ENCODE measurements at places on chromosomes 1 and 21.

DNA sequence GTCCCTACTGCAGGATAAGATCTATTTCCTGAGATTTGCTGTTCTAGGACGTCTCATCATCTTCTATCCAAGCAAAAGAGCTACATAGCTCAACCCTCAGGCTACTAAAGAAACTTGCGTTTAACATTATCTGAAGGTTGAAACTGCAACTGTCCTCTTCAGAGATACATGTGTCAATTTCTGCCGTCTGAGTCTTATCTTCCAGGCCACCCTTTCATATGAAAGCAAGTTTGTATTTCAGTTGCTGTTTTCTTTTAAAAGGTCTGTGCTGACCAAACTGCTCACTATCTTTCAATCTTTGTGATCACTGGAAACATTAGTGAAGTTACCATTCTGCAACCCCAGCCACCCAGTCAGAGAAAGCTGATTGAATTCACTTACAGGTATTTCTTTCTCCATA, 108.6 kb upstream of the RAB3GAP2 start:
- no peak for DNase-seq

GRCh38 chr1:117613249-117613968, 7.6 kb downstream of the TENT5C start:
- DNase-seq, result no peak

- no peak for DNase-seq
Observed at GRCh38 chr21:38714039-38714817, 91.5 kb upstream of the ETS2 start.

DNA sequence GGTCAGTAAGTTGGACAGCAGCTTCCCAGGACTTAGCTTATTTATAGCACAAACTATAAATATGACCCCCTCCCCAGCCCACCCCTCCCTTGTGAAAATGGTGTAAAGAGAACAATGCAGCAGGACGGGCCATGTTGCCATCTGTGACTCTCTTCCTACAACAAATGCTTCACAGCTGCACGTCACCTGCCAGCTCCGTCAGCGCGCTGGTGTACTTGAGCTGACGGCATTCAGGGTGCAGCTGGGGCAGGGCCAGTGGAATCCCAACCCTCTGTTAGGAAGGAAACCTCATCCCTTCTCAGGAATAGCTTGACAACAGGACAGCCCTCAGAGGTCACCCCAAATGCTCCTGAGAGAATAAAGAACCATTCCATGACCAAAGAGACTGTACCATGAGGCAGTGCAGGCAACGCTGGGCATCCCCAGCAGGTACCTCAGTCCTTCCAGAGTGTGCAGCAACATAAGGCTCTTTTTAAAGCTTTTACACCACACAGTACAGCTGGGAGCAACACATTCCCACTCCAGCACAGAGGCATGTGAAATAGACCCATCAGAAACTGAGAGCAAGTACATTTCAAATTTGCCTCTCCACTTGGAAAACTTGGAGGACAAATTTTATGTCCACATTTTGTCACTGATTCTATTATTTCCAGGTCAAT, 85.0 kb downstream of the ATP1A1 start:
- DNase-seq, result no peak

GRCh38 chr21:16037421-16037955, 307.7 kb downstream of the USP25 start:
- DNase-seq, result peak; percentile 29

DNA sequence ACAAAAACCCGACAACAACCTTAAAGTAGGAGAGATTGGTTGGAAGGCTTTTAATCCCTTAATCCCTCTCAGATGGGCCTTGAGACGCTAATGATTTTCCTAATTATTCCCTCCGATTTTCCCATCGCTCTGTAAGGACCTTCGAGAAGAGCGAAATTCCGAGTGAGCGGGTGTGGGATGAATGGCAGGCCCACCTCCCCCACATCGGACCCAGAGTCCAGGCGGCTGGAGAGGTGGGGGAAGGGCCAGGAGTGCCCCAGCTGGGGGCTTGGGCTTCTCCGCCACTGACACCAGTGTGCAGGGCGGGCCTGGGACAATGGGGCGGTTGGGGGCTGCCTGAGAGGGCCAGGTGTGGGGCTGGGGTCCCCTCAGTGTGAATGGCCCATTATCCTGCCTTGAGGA, 23.4 kb downstream of the RHBG start:
- no peak for DNase-seq

DNA sequence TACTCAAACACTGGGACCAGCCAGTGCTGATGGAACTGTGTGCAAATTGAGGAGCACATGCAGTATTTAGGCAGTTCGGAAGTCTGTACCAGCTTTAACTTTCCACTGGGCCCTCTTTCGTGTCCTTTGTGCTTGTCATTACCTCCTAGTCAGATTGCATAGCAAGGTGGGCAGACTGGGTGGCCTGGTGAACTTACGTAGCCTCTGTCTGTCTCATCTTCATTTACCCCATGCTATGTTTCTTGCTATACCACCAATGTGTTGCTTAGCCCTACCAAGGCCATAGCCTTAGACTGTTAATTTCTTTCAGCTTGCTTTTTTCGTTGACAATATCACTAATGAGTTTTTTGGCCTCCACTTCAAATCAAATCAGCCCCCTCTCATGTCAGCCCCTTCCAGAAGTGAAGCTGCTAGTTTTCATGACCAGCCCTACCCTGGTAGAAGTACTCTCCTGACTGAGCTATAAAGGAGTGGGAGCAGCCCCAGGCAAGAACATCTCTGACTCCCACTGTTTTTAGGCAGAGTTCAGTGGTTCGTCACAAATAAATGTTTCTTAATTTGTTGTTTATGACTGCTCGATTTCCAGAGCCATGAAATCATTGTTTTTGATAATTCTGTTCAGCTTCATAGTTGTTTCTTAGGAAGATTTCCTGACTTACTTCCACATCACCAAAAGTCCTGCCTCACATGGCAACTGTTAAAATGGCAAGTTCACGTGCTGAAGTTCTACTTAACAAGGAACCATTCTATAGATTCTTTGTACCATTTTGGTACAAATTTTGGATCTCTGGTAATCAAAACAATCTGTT, 19.3 kb downstream of the PRKACB start:
- DNase-seq, result no peak

DNA sequence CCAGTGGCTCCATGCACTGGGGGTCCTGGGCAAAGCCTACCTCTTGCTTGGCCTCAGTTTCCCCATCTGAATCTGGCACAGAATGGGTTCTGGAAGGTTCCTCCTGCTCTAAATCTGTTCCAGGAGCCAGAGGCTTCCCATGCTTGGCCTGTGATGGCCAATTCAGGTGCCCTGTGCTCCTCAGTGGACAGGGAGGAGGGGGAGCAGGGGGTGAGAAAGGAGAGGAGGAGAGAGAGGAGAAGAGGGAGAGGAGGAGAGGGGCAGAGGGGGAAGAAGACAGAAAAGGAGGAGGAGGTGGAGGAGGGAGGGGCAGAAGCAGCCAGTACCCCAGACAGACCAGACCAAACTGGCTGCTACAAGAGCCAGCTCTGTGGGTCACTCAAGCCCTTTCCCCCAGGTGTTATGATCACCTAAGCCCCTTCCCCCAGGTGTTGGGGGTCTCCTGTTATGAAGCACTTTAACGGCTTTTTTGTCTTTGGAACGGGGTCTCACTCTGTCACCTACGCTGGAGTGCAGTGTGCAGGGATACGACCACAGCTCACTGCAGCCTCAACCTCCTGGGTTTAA, 43.7 kb downstream of the TRIM11 start:
- no peak for DNase-seq

- no peak for DNase-seq
Observed at GRCh38 chr1:167465743-167466142, 52.6 kb downstream of the CD247 start.

- DNase-seq, result no peak
Observed at GRCh38 chr1:241637046-241637590, 3.1 kb downstream of the CHML start.

DNA sequence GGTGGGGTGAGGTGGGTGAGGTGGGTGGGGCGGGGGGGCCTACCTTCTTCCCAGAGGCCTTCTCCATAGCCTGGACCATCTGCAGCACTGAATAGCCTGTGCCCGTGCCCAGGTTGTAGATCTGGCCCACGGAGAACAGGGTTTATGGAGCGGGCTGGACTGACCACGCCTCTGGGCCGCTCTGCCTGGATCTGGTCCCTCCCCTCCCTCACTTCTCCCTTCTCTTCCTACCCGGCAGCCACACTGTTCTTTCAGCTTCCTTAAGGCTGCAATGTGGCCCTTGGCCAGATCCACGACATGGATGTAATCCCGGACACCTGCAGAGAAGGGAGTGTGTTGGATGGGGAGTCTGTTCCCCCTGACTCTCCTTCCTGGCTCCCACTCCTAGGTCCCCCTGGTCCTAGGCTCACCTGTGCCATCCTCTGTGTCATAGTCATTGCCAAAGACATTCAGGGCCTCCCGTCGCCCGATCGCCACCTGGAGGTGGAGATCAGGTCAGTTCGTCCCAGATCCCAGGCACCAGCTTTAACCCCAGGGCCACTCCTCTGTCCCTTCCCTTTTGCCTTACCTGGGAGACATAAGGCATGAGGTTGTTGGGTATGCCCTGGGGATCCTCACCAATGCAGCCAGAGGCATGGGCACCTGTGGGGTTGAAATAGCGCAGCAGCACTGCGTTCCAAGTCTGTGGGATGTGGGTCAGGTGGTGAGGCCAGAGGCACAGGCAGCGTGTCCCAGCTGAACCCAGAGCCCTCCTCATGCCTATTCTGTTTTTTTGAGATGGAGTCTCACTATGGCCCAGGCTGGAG, 3.9 kb downstream of the GALE start:
- no peak for DNase-seq

DNA sequence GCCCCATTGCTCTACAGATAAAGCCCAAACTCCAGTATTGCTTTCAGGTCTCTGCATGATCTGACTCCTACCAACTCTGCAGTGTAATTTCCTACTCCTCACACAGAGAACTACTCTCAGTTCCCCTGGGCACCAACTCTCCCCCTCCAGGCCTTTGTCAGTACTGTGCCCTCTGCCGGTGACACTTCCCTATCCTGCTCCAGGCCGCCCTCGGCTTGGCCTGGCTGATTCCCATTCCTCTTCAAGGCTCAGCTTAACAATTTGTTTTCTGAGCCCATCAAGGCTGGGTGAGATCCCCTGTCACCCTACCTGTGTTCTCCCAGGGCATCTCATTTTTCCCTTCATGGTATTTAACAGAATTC, 2.6 kb downstream of the SLAMF8 start:
- peak; percentile 27 for DNase-seq

- DNase-seq, result peak; percentile 81
Observed at GRCh38 chr1:48572646-48573258, 100.7 kb upstream of the SPATA6 start.
